Putamen (tissue), 1 donor: ENCODE measurements at places on chromosomes 7 and 10.

GRCh38 chr7:8260871-8261694, 884 bp downstream of the ICA1 start:
- DNase-seq, result peak; percentile 45

DNA sequence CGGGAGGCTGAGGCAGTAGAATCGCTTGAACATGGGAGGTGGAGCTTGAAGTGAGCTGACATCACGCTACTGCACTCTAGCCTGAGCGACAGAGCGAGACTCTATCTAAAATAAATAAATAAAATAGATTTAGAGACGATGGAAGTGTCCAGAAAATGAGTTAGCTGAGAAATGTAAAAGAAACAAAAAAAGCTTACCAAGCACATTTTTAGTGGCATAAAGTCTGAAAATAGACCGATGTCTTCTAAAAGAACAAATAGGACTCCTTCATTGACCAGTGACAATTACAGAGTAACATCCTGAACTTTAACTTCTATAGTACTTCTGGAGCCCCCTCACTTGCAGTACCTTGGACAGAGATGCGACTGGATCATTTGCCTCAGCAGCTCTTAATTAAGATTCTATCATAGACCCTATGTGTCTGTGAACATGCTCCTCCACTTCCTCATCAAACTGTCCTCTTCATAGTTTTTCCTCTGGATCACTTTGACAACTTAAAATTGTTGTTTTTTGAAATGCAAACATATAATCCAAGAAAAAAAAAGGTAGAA, 25.2 kb upstream of the SRPK2 start:
- no peak for DNase-seq

- no peak for DNase-seq
Observed at GRCh38 chr10:110613341-110613995, 30.7 kb upstream of the RBM20 start.

- no peak for DNase-seq
Observed at GRCh38 chr7:117124591-117125220, 171.4 kb downstream of the ST7 start.

DNA sequence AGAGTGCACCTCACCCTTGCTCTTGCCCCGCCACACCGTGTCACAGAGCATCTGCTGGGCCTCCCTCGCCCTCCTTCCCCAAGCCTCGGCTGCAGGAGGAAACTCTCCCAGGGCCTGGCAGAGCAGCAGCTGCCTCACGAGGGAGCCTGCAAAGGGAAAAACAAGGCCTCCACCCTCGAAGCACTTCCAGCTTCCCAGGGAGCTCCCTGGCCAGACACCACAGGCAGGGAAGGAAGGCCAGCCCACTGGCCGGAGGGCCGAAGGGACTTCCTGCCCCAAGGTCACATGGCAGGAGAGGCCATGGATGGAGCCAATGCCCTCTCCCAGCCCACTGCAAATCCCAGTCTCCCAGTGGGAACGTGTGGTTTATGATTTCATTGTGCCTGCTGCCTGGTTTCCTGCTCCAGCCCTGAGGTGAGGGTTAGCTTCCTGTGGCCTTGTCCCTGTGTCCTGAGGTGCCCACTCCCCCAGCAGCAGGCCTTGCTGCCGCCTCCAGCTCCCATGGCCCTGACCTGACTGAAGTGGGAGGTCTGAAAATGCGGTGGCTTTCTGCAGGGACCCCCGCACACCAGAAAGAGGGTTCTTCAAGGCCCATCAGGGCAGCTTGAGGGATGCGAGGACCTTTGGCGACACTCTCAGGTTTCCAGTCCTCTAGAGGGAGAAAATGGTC, 100.5 kb upstream of the PPIF start:
- no peak for DNase-seq

DNA sequence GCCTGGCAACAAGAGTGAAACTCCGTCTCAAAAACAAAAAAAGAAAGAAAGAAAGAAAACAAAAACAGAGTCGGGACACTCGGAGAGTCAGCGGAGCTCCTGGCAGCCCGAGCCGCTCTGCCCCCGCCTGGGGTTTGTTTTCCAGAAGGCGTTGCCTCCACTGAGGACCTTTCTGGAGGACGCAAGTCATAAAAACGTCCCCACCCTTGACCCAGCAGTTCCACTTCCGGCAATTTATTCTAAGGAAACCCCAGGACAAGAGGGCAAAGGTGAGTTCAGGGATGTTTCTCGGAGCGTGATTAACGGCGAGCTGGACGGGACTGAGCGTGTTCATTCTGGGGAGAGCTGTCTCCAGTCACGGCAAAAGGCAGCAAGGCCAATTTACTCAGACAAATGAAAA, 27.0 kb upstream of the SUN1 start:
- no peak for DNase-seq

GRCh38 chr10:43774234-43774769, 125.6 kb upstream of the ZNF32 start:
- no peak for DNase-seq

DNA sequence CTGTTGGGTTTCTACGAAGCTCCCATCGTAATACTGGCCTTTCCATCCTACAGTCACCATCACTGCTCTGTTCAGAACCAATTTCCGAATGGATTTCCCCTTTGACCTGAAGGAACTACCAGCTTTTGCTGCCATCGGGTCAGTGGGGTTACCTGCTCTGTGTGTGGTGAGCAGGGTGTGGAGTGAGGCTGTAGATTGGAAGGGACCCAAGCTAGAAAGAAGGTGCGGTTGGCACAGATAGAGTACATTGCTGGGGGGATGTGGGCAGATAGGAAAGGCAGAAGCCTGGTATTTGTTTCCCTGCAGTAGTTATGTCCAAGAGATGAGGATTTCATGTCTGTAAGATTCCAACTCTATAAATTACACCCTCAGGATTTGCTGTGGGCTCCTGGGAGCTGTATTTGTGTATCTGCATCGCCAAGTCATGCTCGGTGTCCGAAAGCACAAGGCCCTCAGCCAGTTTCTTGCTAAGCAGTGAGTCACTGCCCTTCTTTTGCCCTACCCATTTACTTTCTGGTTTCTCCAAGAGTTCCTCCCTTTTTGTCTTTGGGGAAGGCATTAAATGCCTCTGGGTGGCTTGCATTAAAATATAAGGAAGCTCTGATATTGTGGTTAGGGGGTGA, 15.4 kb downstream of the CLCN1 start:
- DNase-seq, result no peak

DNA sequence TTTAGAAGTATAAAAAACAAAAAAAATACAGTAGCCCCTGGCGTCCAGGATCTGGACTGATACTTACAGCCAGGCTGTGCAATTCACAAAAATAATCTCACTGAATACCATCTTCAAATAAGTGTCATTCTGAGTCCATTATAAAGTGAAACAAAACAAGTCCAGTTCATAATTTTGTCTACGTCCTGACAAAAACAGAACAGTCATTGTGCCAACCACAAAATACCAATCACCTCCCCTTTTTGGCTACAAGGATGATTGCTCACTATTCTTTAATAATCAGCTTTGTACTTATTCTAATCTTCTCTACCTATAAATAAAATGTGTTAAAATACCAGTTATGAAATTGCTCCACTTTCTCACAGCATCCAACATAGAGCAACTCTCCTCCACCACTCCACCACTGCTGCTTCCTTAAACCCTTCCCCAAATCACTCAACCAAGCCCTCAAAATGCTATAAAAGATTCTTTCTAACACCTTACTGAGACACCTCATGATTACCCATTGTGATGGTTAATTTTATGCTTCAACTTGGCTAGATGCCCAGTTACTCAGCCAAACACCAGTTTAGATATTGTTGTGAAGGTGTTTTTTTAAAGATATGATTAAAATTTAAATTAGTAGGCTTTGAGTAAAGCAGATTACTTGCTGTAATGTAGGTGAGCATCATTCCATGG, 479.8 kb upstream of the SEMA3A start:
- DNase-seq, result no peak

GRCh38 chr10:35195361-35196306, 69.0 kb downstream of the CREM start:
- peak; percentile 79 for DNase-seq

DNA sequence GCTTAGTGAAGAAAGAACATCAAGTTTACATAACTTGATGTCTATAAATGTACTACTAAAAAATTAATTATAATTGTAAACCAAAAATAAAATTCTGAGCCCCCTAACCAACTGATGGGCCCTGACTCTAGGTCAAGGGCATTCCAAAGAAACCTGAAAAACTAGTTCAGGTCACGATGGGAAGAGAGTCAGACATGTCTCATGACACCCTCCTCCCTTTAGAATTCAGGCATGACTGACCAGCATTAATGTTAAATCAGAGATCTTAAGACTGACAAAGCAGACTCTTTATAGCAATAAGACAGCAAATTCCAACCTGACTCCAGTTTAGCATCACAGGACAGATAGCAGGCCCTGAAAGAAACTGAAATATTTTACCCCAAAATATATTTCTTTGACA, 21.6 kb upstream of the OTUD1 start:
- DNase-seq, result no peak

- no peak for DNase-seq
Observed at GRCh38 chr7:2719007-2719406, 31.0 kb downstream of the AMZ1 start.

DNA sequence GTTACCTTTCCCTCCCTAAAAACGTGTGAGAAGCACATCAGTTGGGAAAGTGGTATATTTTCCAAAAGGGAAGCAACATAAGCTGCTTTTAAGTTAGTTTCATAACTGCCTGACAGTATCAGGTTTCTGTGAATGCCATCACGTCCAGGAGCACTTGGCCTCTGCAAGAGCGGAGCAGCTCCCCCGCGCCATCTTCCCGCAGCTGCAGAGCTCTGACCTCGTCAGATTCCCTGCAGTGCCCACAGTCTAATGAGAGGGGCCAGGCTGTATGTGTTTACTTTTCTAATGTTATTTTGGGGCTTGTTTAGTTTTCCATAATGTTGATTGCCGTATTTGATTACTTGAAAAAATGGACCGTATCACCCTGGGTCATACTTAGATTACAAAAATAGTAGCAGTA, 74.2 kb downstream of the MGMT start:
- no peak for DNase-seq

- DNase-seq, result no peak
Observed at GRCh38 chr7:2544541-2545188, 10.7 kb downstream of the BRAT1 start.

DNA sequence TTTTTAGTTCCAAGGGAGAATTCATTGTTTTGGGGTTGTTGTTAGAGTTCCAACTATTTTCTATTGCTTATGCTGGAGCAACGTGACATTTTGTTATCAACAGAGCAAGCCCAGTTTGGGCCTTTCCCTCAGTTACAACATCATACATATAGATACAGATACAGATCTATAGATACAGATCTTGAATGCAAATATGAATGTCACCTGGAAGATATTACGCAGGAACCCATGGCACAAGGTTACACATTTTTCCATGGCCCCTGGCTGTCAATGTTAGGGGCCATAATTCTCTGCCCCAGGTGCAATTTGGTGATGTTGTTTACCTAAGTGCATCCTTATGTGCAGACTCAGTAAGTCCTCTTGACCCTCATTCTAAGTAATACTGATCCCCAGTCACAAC, 3.6 kb upstream of the PODXL start:
- no peak for DNase-seq

DNA sequence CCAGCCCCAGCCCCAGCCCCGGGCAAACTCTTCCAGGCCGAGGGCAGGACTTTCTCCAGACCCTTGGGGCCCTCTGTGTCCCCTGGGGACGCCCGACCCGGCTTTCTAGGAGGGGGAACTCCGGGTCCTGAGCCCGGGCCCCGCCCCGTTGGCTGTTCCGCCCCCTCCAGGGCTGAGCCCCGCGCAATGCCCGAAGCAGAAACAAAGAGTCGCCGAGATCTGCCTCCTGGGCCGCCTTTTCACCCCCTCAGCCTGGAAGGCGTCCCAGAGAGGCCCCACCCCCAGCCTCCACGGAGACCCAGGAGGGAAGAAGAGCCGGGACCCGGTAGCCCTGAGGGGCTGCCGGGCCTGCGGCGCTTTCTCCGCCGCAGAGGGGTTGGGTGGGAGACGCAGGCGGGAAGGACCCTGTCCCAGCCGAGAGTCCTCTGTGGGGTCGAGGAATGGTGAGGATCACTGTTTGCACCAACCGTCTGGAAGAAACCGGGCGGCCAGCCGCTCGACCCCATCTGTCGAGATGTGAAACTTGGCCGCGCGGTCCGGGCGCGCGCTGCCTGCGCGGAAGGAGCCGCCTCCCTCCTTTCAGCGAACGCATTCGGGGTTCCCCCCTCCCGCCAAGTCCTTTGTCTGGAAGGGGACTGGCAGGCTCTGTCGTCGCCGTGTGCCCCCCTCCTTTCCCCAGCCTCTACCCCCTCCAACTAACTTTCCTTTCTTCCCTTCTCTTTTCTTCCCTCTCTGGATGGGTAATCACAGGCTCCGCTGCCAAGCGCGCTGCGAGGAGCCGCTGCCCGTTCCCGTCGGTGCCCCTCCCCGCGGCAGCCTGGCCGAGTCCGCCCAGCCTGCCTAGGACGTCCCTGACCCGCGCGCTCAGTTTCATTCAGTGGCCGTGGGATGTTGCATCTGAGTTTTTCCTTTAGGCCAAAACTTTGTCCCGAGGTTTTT, 10.2 kb downstream of the EN2 start:
- DNase-seq, result no peak

DNA sequence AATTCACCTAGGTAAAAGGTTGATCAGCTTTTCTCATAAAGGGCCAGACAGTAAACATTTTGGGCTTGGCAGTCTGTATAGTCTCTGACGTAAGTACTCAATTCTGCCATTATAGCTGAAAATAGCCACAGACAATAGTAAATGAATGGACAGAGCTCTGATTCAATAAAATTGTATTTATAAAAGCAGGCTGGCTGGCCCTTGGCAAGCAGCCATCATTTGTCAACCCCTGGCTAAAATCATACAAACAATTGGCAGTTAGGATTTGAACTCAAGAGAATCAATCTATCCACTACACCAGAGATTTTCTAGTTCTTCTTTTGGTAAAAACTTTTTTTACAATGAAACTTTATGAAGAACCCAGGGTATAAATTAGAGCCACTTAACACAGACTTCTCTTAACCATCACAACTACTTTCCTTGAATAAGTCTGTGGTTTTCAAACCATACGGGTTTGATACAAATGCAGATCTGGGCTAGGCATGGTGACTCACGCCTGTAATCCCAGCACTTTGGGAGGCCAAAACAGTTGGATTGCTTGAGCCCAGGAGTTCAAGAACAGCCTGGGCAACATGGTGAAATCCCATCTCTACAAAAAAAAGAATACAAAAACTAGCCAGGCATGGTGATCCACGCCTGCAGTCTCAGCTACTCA, 124.5 kb downstream of the SLC16A9 start:
- DNase-seq, result peak; percentile 86

GRCh38 chr7:44280636-44280992, 44.8 kb downstream of the CAMK2B start:
- DNase-seq, result no peak

DNA sequence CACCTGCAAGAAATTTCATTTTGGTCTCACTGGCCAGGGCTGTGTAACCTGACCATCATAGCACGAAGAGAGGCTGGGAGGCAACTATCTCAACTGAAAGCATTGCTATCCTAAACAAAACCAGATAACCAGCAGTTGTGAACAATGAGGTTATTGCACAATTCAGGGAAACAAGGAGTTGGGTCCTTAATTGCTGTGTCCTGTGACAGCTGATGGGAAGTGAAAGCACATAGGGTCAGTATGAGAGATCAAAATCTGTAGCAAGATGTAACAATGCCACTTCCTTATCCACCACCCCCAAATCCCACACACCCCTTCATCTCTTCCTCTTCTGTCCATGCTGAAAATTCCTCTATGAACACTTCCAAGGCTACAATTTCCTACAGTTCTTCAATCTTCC, 80.2 kb downstream of the HTR7 start:
- DNase-seq, result no peak
